Left colon (tissue), 2 donors: ENCODE measurements at places on chromosomes 6 and 20.

DNA sequence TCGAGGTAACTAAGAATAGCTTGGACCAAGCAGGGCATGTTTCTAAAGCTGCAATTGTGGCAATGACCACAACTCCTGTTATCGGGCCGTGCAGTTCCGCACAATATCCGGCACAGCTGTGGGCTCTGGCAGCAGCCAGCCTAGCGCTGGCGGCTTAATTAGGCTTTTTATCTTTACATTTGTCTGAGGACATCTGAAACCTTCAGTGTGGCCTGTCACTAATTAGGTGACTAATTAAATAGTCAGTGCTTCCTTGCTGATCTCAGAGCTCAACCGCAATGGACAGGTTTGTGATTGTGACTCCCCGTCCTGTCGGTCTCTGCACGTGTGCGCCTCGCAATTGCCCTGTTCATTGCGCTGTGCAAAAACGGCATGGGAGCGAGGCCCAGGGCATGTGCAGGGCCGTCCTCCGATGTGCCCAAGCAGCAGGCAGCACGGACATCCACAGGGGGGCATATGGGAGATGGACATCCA is 134.8 kb upstream of the INSM1 start:
- DNase-seq, result no peak

GRCh38 chr6:25942561-25943147 is 12.2 kb upstream of the SLC17A2 start:
- DNase-seq, result no peak

GRCh38 chr6:18441251-18441979 is 54.3 kb downstream of the RNF144B start:
- DNase-seq, result no peak

DNA sequence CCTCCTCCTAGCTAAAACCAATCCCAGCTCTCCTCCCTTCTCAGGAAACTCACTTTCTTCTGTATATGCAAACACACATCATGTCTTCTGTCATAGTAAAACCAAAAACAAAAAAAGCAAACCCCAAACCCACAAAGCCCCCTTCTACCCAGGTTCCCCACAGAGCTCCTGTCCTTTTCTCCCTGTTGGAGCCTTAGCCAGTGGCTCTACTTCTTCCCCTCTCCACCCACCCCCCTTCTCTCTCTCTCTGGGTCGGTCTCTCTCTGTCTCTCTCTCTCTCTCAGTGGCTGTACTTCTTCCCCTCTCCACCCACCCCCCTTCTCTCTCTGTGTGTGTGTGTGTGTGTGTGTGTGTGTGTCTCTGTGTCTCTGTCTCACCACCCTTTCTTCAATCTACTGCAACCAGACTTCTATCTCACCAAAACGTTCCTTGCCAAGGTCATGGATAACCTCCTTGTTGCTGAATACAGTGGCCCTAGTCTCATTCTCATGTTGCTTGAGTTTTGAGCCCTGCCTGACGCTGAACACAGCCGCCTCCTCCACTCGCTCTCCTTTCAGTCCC is 8.7 kb upstream of the OSER1 start:
- no peak for DNase-seq

DNA sequence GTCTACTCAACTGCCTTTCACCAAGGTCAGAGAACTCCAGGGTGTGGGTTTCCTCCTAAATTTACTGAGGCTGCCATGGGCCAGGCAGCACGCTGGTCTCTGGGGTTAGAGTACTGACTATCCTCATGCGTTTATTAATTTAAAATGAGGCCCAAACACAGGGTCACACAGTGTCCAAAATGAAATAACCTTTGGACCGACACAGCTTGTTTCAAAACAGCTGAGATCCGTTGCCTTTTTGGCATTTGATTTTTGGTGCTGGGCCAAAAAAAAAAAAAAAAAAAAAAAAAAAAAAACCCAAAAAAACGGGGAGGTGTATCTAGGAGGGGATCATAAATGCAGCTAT is 14.6 kb upstream of the TOX2 start:
- DNase-seq, result no peak

DNA sequence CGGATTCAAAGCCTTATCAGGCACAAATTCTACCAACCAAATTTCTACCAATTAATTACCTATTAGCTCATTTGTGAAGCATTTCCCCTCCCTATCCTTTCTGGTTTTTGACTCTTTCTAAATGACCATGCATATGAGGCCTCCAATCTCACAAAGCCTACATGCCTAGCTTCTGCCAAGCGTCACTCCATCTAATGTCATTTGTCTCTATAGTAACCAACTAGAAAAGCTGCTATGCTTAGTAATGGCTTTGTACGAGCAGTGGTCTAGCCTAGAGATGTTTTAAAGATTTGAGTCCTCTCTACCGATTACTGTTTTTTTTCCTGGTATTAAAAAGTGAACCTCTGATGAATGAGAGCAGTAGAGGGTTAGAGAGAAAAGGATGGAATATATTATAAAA is 4.8 kb upstream of the ASF1A start:
- no peak for DNase-seq

DNA sequence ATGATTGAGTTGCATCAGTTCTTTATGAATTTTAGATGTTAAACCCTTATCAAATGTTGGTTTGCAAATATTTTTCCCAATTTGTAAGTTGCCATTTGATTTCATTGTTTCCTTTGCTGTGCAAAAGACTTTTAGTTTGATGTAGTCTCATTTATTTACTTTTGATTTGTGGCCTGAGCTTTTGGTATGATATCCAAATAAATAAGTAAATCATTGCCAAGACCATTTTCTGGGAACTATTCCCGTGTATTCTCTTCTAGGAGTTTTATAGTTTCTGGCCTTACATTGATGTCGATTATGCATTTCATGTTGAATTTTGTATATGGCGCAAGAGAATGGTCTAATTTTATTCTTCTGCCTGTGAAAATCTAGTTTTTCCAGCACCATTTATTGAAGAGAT is 13.4 kb downstream of the AIG1 start:
- no peak for DNase-seq

GRCh38 chr6:53837865-53838769 is 43.3 kb downstream of the LRRC1 start:
- DNase-seq, result peak; percentile 54
